ENCODE measurements at places on chromosomes 3 and 15.
A peak's percentile ranks its signal among the peaks of the same experiment; 100 is the strongest.

- DNase-seq: no peak
Measured at GRCh38 chr3:64152086-64152485, 73.2 kb downstream of the PRICKLE2 start.

GRCh38 chr3:119611664-119612063 is 14.0 kb downstream of the PLA1A start:
- DNase-seq: no peak

DNA sequence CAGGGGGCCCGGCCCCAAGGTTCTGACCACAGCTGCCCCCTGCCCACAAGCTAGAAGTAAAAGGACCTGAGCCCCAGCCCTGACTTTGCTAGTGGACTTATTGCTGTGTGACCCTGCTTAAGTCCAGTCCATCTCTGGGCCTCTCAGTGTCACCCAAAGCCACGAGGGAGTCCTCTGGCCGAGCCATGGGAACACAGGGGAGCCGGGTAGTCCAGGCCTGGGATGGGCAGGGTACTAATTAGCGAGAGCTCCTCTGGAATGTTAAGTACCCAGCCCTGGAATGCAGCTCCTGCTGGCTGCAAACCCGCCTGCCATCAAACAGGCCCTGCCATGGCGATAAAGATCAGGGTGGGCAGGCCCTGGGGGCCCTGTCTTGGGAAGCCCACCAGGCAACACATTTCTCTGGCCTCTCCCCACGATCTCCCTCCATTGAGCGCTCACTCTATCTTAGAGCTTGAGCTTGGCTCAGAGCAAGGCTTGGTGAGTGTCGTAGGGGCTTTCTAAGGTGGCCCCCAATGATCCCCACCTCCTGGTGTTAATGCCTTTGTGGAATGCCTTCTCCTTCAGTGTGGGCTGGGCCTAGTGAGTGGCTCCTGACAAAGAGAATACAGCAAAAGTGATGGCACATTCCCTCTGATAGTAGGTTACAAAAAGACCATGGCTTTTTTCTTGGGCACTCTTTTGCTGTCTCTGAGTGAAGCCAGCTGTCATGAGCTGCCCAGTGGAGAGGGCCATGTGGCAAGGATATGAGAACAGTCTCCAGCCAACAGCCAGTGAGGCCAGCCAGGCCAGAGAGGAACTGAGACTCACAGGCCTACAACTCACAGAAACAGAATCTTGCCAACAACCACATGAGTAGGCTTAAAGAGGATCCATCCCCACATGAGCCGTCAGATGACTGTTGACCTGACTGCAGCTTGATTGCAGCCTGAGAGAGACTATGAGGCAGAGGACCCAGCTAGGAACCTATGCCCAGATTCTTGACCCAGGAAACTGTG is 133.1 kb downstream of the SMAD6 start:
- DNase-seq: no peak

GRCh38 chr3:155730843-155731242 is 14.0 kb downstream of the PLCH1 start:
- peak; percentile 43 for DNase-seq

GRCh38 chr15:85725564-85725963 is 69.2 kb downstream of the KLHL25 start:
- DNase-seq: no peak

DNA sequence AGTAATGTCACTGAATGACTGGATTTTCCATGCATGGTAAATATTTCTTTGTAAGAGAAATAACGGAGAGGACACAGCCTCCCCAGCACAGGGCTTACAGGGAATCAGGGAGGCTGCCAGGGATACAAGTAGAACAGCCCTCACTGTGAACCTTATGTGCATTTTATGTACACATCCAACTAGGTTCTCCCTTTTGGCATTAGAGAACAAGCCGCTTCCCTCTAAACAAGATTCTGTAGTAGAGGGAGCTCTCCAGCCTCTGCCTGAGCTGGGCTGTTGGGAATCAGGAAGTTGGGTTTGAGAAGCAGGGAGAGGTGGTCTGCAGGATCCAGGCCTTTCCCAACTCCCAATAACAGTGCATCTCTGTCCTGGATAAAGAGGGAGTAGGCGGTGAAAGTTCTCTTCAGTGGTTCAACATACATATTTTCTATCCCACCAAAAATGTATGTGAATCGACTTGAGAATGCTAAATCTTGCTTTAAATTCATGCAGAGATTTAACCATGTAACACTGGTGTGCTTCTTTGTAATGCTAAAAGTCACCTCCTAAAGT is 83.7 kb downstream of the ARNT2 start:
- no peak for DNase-seq

- DNase-seq: no peak
Measured at GRCh38 chr3:53259427-53260259, 3.8 kb upstream of the TKT start.

DNA sequence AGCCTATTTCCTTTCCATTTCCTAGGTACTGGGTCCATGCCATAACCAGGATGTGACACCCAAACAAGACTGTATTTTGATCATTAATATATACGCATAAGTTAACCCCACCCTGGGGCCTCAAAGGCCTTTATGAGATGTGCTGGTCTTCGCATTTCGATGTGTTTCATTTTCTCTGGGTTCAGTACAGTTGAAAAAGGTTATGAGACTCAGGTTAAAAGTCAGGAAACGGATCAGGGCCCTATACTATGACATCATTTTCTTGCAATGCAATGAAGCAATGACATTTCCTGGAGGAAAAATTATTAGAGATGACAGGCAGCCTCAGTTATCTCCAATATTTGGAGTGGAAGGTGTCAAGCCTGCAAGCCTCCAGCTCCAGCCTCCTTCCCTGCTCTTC is 31.7 kb downstream of the TMEM212 start:
- DNase-seq: no peak

DNA sequence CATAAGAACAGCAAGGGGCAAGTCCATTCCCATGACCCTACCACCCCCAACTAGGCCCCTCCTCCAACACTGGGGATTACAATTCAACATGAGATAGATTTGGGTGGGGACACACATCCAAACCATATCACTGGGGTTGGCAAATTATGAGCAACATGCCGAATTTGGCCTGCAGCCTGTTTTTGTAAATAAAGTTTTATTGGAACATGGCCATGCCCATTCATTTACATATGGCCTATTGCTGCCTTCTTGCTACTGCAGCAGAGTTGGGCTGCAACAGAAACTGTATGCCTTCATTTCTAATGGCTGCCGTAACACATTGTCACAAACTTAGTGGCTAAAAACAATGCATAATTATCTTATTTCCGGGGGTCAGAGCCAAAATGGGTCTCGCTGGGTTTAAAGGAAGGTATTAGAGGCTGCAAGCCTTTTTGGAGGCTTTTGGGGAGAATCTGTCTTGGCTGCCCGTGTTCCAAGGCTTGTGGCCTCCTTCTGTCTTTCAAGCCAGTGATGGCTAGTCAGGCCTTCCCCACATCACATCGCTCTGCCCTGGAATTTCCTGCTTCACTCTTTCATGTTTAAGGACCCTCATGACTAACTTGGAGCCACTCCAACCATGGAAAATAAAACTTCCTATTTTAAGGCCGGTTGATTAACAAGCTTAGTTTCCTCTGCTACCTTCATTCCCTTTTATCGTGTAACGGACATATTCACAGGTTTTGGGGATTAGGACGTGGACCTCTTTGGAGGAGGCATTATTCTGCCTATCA is 428.5 kb upstream of the PROK2 start:
- no peak for DNase-seq

DNA sequence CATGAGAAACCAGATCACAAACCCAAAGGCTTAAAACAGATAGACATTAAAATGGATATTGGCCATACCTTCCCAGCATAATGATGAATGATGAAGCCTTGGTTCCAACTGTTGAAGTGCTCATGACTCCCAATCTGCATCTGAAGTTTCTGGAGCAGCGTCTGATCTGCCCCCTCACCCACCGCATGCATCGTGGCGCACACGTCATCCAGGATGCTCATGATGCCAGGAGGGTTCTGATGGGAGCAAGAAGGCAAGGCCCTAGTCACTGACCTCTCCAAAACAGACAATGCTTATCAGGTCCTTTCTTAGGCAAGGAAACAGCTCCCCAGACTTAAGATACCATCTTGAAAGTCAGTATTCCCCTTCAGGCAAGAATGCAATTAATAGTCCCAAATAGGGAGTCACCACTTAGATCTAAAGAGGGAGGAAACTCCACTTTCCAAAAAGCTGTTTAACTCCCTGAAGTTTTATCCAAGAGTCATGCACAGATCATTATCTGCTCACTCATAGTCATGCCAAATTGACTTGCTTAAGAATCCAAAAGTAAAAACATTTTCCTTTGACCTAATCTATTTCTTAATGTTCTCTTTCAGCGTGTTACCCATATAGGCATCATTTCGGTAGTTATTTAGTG is 2.1 kb downstream of the LDHAL6B start:
- no peak for DNase-seq

DNA sequence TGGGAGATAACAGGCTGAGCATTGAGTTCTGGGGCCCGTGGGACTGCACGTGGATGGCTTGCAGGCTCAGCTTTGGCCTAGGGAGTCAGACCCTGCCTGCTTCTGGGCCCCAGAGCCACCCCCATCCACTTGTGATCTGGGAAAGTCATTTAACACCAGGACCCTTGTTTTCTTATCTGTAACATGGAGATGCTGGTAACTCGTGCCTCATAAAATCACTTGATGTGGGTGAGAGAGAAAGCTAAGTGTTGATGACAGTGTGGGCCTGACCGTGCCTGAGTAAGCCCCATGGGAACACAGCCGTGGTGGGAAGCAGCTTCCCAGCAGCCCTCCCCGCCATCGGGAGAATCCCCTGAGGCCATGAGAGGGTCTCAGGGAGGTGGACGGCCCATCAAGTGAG is 378.1 kb downstream of the GABRB3 start:
- no peak for DNase-seq

DNA sequence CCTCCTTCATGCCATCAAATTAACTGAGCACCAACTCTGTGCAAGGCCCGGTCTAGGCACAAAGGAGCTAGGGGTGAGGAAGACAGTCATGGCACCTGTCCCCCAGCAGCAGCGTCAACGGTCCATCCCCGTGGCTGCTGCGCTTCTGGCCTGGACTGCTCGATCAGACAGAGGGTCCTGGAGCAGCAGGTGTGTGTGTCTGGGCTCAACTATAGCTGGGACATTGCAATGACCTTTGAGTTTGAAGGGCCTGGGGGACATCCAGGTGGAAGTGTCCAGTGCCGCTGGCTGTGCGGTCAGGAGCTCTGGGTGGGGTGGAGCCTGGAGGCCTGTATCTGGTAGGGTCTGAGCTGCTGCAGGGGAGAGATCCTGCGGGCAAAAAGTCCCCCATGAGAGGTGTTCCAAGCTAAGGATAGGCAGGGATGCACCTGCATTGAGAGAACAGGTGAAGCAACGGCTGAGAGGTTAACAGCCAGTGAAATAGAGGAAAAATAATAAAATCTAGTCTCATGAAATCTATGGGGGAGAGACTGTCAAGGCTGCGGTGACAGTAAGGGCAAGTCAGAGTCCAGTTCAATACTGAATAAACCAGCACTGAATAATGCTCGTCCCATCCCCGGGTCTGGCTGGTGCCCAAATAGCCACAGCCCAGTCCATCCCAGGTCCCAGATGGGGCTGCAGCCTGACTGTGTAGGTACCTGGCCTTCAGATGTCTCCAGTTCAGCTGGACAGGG is 25.4 kb upstream of the SLC41A3 start:
- DNase-seq: no peak

- no peak for DNase-seq
Measured at GRCh38 chr3:117580806-117581205, 871.2 kb downstream of the TUSC7 start.
